ENCODE measurements at places on chromosomes 6 and 20. TPM values are rescaled to one million over a fixed set of nuclear protein-coding genes. Genes with fewer than 3 reads are reported as not detected.

Gene SRMS
- total RNA-seq = not detected

GRCh38 chr6:143233554-143234285 is 173.0 kb downstream of the AIG1 start:
- DNase-seq = no peak

- no peak for DNase-seq
Observed at GRCh38 chr20:51171141-51171540, 148.2 kb upstream of the KCNG1 start.

DNA sequence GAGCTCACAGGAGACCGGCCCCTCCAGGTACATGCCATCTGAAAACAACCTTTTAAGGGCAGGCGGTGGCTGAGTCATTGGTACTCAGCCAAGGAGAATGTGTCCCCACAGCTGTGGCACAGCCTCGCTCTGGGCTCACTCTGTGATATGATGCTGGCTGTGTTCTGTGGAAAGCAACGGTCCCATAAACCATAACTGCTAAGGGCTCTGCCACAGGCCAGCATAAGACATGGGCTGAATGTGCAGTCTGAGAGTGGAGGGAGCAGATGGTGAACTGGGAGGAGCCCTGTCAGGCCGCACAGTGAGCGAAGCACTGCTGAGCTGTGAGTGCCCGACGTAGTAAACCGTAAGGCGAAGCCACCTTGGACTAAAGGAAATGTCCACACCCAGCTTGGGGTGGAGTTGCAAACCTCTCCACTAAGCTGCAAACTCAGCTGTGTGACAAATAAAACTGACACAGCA is 375.8 kb downstream of the THBS2 start:
- no peak for DNase-seq

DNA sequence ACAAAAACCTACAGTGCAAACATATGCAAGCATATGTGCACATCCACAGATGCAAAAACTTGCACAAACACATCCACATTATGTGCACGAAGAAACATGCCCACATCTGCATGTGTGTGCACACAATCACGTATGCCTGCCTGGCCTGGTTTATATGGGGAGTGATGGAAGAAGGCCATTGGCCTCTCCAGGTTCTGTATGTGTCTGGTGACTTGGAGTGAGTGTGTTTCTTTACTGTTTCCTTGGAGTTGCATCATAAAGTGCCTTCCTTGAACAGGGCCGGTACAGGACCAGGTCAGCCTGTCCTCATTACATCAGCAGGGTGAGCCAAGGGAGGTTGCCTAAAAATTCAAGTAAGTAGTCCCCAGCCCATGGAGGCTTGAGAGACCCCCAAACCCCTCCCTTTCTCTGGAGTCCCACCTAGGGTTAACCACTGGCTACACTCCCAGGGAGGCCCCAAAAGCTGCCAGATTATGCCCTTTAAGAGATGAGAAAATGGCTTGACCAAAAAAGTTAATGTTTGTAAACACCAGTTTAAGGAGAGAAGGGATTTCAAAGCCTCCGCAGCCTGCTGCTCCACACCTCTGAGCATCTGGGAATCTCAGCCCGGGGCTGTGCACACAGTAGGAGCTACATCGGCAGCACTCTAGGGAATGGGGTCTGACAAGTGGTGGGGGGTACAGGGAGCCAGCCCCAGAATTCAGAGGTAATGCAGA is 140.8 kb downstream of the VEGFA start:
- no peak for DNase-seq

All from mesenteric fat pad (tissue), 1 donor.